ENCODE measurements at places on chromosomes 1 and 21.
A peak's percentile ranks its signal among the peaks of the same experiment; 100 is the strongest.

GRCh38 chr1:211537253-211537652 is 41.7 kb downstream of the SLC30A1 start:
- DNase-seq, result no peak

GRCh38 chr1:103327054-103327719 is 198.3 kb upstream of the RNPC3 start:
- no peak for DNase-seq

- DNase-seq, result no peak
These were observed 233.4 kb upstream of the FGGY start for GRCh38 chr1:59063501-59063900.

DNA sequence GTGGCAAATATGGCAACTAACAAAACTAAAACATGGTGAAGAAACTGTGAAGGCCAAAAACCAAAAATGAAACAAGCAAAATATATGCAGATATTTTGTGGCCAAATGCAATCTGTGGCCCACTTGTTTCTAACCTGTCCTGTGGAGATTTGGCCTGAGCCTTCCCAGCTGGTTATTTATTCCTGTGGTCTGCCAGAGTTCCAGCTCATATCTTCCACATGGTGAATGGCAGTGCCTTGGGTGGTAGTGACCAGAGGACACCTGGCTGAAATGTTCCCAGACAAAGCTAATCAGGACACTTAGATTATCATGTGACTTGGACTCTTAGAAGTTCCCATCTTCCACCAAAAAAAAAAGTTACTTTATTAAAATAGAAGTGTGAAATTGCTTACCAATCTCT is 39.7 kb downstream of the RNASEL start:
- DNase-seq, result no peak

DNA sequence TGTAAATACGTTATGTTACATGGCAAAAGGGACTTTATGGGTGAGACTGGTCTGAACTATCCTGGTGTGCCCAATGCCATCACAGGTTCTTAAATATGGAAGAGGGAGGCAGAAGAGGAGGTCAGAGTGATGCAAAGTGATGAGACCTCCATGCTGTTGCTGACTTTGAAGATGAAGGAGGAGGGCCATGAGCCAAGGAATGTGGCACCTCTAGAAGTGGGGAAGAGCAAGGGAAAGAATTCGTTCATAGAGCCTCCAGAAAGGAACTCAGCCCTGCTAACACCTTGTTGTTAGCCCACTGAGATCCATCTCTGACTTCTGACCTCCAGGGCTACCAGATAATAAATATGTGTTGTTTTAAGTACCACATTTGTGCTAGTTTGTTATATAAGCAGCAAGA is 462.0 kb downstream of the RPS6KC1 start:
- no peak for DNase-seq

DNA sequence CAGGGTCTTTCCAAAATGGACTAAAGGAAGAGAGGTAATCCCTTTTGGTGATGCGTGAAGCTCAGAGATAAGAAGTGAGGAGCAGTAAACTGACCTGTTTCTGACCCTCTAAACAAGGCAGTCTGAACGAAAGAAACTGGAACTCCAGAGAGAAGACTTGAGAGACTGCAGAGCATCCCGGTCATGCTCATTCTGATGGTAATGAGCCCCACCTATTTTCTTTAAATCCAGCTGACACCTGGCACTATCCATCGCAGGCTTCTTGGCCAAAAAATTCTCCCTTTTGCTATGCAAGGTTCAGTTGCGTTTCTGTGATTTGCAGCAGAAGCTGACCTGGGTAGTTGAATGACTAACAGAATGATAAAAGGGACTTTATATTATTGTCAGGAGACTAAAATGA is 105.9 kb upstream of the KCNK2 start:
- DNase-seq, result no peak

GRCh38 chr1:225737161-225737560 is 40.5 kb upstream of the SRP9 start:
- DNase-seq, result no peak

DNA sequence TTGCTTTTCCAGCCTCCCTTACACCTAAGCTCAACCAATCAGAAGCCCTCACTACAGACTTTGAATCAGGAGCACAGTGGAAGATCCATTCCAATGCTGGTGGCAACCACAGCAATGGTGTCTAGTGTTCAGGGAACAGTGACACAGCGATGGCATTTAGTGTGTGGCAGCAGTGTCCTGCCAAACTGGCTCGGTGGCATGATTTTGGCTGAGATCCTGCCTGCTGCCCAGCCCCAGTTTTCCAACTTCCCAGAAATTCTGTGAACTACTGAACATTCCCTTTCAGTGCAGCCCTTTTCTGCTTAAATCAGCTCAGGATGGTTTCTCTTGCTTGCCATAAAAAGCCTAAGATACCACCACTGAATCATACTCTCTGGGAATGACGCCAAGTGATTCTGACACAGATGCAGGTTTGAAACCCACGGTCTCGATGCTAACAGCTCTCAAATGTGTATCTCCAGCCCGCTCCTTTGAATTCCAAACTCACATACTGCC is 8.8 kb downstream of the ASAP3 start:
- DNase-seq, result no peak

DNA sequence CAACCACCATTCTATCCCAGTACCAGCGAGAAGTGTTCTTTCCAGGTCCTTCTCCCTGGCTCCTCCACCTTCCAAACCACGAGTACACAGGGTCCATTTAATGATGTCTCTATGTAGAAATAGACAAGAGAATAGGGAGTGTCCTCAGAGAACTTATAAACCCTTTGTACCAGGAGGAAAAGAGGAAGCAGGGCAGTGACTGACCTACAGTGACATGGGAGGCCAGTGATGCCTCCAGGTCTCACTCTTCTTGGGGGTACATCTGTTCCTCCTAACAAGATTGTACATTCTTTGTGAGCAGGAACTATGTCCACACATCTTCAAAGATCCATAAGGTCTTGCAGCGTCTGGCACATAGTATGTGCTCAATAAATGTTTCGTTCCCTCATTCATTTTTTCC is 18.7 kb upstream of the FMOD start:
- no peak for DNase-seq

GRCh38 chr21:18741954-18742353 is 338.4 kb upstream of the TMPRSS15 start:
- DNase-seq, result no peak

DNA sequence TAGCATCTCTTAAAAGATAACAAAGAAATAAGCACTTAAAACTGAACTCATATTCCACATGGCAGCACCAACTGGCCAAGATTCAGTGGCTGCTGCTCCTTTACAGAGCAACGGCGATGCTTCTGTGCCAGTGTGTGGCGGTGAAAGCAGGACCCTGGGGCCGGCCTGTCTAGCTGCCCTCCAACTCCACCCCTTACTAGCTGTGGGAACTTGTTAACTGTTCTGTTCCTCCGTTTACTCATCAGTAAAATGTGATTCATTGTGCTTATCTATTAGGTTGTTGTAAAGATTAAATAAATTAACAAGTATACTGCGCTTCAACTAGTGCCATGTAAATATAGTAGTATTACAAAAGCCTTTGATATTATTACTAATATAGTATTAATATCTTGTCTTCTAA is 133.2 kb downstream of the GDAP2 start:
- DNase-seq, result no peak

DNA sequence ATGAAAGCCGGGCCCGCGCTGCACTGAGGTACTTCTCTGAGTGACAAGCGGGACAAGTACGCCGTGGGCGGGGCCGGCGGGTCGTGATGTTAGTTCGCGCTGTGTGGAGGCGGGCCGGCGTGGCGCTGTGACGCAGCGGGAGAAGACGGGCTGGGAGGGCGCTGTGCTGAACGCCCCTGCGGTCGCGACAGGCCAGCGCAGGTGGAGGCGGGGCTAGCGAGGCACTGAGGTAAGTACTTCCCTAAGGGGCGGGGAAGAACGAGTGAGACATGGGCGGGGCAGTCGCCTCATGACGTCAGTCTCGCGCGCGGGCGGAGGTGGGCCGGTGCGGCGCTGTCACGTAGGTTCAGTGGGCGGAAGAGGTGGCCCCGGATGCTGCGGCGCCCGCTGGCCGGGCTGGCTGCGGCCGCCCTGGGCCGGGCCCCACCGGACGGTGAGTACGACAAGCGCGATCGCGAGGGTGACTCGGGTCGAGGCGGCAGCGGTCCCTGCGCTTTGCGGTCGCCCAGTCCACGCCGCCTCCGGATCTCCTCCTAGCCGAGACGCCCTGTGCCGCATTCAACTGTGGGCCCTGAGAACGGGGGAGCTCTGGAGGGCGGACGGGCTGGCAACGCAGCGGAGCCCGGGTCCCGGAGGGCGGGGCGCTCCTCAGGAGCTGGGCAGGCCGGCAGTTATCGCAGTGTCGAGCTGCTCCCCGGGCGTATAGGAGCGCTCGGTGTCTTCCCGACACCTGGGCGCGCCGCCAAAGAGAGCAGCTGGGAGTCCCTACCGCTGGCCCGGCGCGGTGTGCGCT is at the start of gene GUK1:
GUK1 (plus strand) TSS at position 349 of the 793 bp plus-strand sequence; CDS start at position 373, 24 bp downstream.
- peak; percentile 100 for DNase-seq

DNA sequence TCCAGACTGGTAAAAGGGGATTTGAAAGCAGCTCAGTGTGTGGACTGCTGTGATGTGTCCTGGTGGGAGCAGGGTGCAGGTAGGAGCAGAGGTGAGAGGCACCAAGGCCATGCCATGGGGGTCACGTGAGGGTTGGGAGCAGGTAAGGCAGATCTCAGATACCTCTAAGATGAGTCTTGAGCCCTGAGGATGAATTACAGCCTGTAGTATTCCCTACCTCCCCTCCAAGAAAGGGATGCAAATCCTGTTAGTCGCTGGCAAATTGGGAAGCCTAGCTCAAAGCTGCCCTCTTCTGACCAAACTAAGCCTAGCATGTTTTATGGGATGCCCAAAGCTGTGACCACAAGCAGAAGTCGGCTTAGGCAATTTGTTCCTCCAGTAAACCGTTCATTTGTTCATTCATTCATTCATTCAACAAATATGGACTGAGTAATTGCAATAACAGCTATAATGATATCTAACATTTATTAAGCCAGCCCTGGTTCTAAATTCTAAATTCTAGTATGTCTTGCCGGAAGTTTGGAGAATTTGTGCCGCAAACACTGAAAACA is 3.9 kb upstream of the NUAK2 start:
- peak; percentile 55 for DNase-seq

DNA sequence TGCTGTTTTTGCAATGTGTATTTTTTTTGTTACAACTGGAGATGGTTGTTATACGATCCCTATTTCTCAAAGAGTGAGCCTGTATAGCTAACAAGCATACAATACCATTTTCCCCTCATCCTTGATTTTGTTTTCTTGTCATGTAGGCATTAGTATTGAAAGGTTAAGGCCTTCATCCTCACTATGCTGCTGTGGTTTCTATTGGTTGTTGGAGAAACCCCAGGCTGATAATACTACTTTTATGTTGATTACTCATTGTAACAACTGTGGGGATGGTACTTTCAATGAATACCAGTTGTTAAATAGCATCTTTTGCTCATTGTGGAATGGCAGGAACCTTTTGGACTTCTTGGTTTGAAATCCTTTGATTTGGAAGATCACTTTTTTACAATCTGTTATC is 39.0 kb upstream of the MACF1 start:
- no peak for DNase-seq

GRCh38 chr1:236063919-236064673 is 794 bp downstream of the NID1 start:
- no peak for DNase-seq

- DNase-seq, result no peak
These were observed 13.0 kb downstream of the DOP1B start for GRCh38 chr21:36169470-36170128.

DNA sequence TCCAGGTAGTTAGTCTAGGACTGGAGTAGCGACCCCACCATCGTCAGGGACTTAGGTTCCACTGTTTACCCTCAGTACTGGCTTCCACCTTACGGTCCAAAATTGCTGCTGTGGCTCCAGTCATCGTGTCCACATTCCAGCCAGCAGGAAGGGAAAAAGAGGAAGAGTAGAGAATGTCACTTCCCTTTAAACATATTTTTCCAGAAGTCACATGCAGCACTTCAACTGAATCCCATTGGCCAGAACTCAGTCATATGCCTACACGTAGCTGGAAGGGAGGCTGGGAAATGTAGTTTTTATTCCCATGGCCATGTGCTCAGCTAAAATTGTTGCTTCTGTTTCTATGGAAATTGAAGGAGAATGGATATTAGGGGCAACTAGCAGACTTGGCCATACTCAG is 84.1 kb upstream of the SELENON start:
- DNase-seq, result no peak

GRCh38 chr1:203267347-203267846 is 37.9 kb upstream of the BTG2 start:
- peak; percentile 85 for DNase-seq

DNA sequence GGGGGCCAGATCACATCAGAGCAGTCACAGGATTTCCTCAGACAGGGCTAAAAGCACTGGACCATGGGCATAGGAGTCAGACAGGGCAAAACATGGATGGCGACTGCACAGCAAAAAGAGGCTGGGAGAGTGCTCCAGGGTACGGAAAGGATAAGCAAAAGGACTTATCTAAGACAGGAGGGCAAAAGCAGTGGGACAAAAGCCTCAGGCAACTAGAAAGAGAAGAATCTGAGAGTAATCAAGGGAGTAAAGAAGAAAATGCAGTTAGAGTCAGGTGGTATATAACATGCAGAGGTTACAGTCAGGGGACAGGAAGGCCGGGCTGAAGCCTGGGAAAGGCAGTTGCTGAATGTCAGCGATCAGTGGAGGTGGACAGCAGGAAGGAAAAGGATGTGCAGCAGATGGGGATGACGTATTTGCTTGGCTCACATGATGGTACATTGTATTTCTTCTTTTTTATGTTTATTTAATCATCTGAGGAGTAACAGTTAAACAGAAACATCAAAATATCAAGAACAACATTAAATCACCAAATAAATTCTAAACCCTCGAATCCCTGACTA is 63.1 kb upstream of the CNN3 start:
- no peak for DNase-seq

- DNase-seq, result peak; percentile 30
These were observed 1.1 kb downstream of the AKT3 start for GRCh38 chr1:243848858-243849420.

- no peak for DNase-seq
These were observed 24.5 kb downstream of the ADARB1 start for GRCh38 chr21:45098867-45099266.

DNA sequence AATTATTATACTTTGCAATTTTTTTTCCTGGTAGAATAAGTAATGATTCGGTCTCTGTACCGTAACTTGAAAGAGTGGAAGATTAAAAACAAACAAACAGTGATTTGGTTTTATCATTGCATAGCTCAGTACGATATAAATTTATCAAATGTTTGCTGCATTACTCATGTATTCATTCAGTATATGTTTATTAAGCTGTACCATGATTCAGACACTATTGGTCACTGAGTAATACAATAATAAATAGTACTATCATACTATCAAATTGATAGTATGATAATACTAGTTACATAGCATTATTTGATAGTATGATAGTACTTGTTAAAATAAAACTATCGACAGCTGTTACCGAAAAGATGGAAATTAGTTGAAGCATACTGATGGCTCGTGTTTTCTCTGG is 12.1 kb downstream of the CENPF start:
- no peak for DNase-seq

GRCh38 chr1:109304226-109304920 is 2.4 kb downstream of the MYBPHL start:
- no peak for DNase-seq

GRCh38 chr1:205585835-205586785 is 45.7 kb downstream of the ELK4 start:
- no peak for DNase-seq

All from activated CD4-positive, alpha-beta T cell treated with anti-CD3 and anti-CD28 coated beads, Interleukin-2, amount 50 U/mL, for 24 hours (primary cell).